Inflammatory macrophage treated with lipopolysaccharide for 1 hour (primary cell): ENCODE measurements at places on chromosomes 1 and 21.

- peak; percentile 58 for DNase-seq
Measured at GRCh38 chr1:46724991-46725735, 6.2 kb upstream of the EFCAB14 start.

- no peak for DNase-seq
Measured at GRCh38 chr1:226443439-226443838, 35.5 kb upstream of the PARP1 start.

DNA sequence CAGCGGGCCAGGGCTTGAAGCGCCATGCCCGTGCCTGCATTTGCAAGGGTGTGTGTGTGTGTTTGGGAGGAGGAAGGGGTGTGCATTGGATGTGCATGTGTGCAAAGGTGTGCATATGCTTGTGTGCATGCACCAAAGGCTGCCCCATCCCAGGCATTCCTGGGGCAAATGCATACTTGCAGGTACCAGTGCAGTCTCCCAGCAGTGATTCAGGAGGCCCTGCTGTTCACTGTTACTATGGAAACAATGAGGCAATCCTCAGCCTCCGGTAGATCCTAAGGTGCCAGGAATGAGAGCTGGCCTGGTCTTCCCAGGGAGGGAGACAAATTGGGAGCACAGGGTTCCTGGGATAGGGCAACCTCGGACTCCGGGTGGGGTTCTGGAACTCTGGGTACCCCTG lies 7.5 kb upstream of the FNDC5 start:
- no peak for DNase-seq

DNA sequence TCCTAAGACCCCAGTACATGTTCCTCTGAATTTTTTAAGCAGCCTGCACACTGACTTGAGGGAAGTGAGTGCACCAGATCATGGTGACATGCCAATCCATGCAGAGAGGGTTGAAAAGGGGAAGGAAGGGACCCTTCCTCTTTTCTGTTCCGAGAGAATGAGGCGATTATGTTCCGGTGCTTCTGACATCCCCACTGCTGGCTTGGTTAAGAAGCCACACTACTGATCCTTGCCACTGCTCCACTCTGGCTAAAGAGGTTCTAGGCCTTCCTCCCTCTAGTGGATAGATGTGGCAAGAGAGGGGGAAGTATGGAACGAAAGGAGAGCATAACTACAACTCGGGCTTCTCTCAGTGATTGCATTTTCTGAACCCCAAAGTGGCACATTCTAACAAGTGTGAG lies 1.8 kb upstream of the CYB5R1 start:
- peak; percentile 84 for DNase-seq

DNA sequence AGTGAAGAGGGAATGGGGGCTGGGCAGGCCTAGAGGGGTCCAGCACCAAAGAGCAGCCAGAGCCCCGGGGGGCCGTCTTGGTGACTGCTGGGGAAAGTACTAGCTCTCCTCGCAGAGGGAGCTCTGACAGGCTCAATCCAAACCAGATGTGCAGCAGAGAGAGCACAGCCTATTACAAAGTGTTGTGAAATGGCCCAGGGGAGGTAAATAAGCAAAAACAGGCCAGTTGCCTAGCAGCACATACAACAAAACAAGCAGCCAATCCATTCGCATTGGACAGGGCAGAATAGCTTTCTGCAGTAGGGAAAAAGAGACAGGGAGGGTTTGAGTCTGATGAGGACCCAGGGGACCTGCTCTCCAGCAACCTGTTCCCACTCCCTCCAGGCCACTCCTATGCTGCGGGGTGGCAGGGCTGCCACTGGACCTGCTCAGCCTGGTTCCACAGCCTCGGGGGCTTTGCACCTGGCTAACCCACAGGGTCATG lies 239.6 kb upstream of the FGGY start:
- peak; percentile 46 for DNase-seq

- DNase-seq, result no peak
Measured at GRCh38 chr21:41664881-41665765, 101.7 kb downstream of the RIPK4 start.

GRCh38 chr1:6033986-6034749 lies 11.5 kb upstream of the KCNAB2 start:
- peak; percentile 35 for DNase-seq

GRCh38 chr1:217627431-217627830 lies 3.5 kb downstream of the GPATCH2 start:
- no peak for DNase-seq

- peak; percentile 29 for DNase-seq
Measured at GRCh38 chr1:235060607-235061470, 67.8 kb downstream of the TOMM20 start.

DNA sequence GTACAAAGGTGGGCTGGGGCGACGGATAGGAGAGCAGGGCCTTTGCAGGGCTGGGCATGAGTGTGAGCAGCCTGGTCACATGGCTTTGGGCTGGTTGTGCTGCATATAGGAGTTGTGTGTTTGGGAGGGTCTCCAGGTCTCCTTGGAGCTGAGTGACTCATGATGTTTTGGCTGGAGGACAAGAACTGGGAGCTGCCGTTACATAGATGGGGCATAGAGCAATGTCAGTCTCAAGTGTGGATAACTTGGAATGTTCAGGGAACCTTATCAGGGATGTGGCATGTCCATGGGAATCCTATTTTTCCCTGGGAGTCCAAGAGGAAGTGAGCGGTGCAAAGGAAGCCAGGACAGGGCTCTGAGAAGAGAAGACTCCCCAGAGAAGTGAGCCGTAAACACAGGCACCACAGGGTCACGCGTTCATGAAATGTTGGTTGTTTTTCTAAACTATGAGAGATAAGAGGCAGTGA lies 136.4 kb upstream of the KCNE2 start:
- no peak for DNase-seq

DNA sequence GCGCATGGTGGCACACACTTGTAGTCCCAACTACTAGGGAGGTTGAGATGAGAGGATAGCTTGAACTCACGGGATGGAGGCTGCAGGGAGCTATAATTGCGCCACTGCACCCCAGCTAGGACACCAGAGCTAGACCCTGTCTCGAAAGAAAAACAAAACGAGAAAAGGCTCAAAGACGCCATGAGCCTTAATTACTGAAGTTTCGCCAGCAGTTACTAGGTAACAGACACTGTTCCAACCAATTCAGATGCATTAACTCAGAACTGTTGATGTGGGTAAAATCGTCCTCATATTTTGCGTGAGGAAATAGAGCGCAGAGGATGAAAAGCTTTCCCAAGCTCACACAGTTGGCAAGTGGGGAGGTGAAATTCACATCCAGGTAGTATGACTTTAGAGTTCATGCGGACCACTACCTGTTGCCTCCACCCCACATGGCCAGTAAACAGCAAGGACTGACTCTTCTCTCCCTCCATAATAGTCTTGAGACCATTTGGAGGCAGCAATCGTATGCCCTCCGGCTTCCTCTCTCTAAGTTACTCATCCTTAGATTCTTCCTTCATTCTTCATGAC lies 40.1 kb downstream of the INAVA start:
- no peak for DNase-seq

DNA sequence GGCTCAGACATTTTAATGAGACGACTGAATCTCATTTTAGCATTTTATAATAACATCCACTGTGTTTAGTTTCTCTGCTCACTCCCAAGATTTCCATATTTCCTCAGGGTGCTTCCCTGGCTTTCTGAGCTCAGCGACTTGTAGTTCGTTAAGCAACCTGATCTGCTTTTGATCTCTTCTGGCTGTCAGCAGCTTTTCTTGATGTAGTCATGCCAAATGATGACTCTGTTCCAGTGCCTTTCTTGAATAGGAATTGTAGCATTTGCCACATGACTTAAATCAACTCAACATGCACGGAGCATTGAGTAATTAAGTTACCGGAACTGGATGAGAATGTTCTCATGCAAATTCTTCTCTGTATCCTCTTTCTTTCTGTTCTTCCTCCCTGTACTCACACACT lies 246.1 kb downstream of the FMN2 start:
- DNase-seq, result no peak

DNA sequence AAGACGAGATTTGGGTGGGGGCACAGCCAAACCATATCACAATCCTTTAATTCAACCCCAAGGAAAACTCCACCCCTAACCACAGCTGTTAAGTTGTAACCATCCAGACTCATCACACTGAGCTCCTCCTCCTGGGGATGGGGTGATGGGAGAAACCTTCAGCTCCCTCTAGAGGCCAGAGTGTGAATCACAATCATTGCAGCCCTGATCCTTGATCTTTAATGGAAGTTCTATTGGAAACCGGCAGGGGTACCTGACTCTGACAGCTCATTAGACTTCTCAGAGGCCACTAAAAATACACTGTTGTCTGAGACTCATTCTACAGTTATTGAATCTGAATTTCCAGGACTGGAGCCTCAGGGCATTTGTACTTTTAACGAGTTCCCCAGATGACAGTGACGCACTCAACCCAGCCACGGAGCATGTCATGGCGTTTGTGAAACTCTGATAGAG lies 127.2 kb downstream of the IGSF21 start:
- DNase-seq, result peak; percentile 22

- no peak for DNase-seq
Measured at GRCh38 chr1:174391716-174392115, 56.0 kb upstream of the GPR52 start.

GRCh38 chr1:22913421-22914141 lies 59.1 kb downstream of the LACTBL1 start:
- DNase-seq, result no peak

- DNase-seq, result peak; percentile 24
Measured at GRCh38 chr1:183769956-183770815, 34.7 kb upstream of the RGL1 start.

GRCh38 chr1:216929870-216930582 lies 206.8 kb upstream of the ESRRG start:
- no peak for DNase-seq

DNA sequence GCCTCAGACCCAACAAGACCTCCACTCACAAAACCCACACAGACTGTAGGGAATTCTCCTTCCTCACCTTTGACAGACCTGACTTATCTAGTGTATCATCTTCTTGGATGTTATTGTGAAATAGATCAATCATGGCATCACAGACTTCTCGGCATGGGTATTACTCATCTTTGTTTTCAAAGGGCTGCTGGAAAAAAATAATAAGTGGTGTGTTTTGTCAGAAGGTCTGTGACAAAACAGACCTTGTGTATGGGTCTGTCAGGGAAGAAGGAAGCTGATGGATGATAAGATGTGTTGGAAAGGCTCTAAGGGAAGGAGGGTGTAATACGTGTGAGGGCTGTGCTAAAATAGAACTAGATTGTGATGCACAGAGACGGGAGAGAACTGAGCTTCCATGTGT lies 13.9 kb upstream of the S100A7 start:
- no peak for DNase-seq

DNA sequence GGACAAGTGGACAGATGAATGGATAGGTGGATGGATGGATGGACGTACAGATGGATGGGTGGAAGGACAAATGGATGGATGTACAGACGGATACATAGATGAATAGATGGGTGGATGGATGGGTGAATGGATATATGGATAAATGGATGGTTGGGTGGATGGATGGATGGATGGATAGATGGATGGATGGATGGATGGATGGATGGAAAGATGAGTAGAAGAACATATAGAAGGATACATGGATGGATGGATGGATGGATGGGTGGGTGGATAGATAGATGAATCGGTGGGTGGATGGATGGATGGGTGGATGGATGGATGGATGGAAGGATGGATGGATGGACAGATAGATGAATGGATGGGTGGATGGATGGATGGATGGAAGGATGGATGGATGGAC lies 274.3 kb downstream of the KAZN start:
- DNase-seq, result no peak

- DNase-seq, result peak; percentile 19
Measured at GRCh38 chr1:148315071-148315811, 163.2 kb upstream of the NBPF11 start.

DNA sequence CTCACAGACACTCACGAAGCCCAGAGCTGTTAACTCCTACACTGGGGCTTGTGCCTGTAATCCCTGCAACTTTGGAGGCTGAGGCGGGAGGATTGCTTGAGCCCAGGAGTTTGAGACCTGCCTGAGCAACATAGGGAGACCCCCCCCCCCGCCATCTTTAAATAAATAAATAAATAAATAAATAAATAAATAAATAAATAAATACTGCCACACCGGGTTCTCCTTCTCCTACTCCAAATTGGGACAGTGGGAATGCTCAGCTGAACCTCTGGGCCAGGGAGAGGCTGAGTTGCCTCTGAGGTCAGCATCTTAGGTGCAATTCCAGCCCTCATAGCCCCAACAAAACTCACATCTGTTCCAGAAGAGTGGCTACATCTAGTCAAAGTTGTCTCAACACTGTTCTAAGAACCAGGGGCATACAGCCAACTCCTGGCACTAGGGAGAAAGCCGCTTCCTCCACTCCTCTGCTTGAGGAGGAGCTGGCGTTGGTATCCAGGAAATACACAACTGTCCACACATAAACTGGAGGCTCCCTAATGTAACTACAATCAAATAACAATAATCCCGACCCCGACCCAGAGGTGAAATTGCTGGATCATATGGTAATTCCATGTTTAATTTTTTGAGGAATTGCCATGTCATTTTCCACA lies 27.0 kb downstream of the C1orf216 start:
- no peak for DNase-seq
